ENCODE measurements at places on chromosomes 6 and 20.
A peak's percentile ranks its signal among the peaks of the same experiment; 100 is the strongest.

DNA sequence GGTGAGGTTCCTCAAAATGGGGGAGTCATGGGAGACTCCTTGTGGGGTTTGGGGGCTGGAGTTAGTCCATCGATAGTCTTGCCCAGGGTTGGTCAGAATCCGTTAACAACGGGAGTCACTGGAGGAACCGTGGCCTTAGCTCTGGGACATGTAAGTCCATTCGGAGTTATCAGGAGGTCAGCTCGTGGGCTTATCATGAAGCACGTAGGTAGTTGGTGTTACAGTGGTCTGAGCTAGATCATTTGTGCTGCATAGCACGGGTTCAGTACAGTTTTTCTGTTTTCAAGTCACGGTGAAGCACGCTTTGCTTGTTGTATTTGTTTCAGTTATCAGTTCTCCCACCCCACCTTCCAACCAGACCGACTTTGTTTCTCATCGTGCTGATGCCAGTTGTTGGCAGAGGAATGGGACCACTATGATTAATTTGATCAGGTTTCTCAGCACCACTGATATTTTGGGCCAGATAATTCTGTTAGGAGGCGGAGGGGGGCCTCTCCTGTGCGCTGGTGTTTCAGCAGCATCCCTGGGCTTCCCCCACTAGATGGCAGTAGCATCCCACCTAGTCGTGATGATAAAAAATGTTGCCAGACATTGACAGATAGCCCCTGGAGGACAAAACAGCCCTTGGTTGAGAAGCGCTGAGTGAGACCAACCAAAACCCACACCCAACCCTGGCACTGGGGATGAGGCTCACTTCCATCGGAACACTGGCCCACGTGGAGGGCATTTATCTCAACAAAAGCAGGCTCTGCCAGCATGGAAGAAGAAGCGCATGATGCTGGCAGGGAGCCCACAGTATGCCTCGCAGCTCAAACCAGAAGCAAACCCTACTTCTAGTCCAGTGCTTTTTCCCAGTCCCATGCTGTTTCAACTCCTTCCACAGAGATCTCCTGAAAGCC is 2.2 kb upstream of the APMAP start:
- DNase-seq, result peak; percentile 78

- DNase-seq, result no peak
Measured at GRCh38 chr6:35663447-35664235, 25.1 kb downstream of the FKBP5 start.

- DNase-seq, result no peak
Measured at GRCh38 chr6:134005800-134006199, 46.6 kb downstream of the SLC2A12 start.

GRCh38 chr20:23244916-23245552 is 105.6 kb upstream of the NXT1 start:
- DNase-seq, result no peak
